ENCODE measurements at places on chromosomes 5 and 9.

DNA sequence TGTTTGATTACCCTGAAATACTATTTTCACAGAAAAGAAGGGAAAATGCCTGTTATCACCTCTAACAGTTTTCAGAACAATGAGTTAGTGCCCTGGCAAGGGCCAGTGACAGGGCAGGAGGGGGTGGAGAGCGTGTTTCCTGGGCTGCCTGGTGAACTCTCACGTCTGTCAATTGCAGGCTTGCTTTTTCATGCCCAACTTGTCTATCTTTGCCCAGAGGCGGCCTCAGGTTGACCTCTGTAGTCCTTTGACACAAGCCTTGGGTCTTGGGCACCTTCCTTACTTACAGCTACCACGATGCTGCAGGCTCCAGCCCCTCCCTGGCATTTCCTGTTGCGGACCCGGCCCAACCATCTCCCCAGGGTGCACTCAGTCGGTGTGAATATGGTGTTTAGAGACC lies 2.2 kb upstream of the CEL start:
- peak; percentile 20 for DNase-seq

GRCh38 chr5:147240266-147240985 lies 5.6 kb downstream of the STK32A start:
- DNase-seq = no peak

GRCh38 chr5:104815212-104815611 lies 1252.6 kb upstream of the NUDT12 start:
- no peak for DNase-seq

DNA sequence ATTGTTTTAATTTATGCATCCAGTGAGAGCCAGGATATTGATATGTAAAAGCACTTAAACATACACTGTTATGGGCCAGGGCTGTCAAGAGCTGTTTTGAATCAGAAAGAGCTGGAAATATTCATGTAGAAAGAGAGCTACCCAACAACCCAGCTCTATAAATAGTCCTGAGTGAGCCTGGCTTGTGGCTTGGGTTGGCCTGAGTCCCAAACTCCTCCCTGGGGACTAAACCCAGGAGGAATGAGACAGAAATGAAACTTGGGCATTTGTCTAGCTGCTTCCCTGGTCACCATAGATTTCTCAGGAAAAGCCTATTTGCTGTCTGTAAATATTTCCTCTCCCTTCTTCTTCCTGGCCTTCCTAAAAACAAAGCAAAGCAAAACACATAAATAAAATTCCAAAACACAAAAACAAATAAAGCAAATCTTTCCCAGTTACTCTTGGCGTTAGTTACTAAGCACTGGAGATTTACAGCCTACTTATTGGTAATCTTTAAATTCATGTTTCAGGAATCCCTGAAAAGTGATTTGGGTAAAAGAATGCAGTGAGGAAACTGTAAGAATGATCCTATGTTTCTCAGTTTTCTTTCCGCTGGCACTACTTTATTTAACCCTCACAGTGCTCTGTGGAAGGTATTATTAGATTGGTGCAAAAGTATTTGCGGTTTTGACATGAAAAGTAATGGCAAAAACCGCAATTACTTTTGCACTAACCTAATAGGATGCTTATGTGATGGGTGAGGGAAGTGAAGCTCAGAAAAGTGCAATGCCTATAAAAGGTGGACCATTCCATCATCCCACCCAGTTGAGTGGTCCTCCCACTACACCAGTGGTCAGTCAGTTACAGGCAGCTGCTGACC lies 111.8 kb downstream of the CARTPT start:
- peak; percentile 95 for DNase-seq

DNA sequence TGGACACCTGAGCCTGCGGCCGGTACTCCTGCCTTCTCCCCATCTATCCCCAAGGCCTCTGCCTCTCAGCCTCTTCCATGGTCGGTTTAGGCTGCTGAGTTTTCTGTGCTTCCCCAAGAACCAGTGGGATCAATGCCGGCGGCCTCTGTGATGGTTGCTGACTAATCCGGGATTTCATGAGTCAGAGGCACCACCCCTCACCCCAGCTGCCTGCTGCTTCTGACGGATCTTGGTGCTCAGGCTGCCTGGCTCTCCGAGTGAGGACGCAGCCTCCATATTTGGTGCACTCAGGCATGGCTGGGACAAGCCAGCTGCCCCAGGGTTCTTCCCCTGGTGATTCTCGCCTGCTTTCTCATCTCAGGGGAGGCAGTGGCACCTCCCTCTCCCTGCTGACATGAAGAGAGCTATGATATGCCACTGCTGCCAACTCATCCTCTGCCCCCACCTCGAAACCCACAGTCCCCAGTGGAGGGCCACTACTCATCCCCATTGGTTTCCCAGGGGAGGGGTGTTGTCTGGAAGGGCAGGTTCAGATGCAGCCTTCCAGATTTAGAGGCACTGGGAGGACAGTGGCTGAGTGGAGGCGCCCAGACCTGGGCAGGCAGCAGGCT lies 3.3 kb upstream of the MAN1B1 start:
- DNase-seq = peak; percentile 98

DNA sequence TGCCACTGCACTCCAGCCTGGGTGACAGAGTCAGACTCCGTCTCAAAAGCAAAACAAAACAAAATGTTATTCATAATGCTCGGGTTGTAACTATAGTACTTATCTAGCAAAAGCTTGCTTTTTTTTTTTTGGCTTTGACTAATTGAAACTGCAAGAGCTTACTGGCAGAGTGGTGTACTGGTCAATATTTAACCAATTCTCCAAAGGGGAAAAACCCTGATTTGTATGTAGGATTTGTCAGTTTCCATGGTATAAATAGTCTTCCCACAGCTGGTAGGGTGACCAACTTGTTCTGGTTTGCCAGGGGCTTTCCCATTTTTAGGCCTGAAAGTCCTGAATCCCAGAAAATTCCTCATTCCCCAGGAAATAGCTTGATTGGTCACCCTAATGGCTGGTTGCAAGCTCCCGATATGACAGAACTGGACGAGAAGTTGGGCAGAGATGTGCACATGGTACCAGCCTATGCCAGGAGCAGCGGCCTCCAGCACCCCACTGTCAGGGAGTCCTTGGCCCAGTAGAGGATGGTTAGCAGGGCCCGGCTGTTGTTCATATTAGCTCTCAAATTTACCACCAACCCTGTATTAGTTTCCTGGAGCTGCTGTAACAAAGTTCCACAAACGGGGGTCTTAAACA lies 58.0 kb downstream of the FXN start:
- DNase-seq = no peak

DNA sequence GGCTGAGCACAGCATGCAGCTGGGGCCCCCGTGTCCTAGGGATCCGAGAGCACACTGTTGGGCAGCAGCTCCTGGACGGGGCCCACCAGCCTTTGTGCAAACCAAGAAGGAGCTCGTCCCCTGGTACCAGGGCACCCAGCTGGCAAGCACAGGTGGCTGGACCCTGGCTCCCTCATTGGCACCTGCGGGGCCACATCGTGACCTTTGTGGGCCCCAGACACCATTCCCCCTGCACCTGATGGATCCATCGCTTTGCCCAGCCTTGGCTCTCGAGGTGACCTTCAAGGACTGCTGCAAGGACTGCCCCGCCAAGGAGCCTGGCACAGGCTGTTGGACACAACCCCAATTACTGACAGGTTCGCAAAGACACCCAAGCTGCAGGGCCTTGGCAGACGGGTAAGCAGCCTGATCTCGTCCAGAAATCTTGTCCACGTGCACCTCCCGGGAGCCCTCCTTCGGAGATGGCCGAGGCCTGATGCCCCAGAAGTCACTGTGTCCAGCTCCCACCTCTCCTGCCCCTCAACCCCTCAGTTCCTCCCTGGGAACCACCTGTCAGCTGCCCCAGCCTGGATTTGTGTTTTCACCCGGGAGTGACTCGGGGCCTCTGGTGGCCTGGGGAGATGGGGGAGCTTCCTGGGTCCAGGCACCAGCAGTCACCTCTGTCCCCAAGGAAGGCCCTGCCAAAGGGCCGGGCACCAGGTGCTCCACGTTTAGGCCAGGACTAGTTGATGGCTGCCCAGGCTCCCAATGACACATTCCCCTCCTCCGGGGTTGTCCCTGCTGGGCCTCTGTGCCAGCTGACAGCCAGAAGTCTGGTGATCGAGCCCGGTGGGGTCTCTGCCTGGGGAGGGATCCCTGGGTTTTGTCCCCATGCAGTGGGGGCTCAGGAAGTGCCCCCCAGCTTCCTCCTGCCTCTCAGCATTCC lies 137.1 kb upstream of the PPP1R26 start:
- no peak for DNase-seq

- DNase-seq = no peak
Observed at GRCh38 chr5:119470105-119470763, 17.9 kb downstream of the HSD17B4 start.

GRCh38 chr9:87471746-87472145 lies 25.9 kb upstream of the DAPK1 start:
- DNase-seq = no peak

DNA sequence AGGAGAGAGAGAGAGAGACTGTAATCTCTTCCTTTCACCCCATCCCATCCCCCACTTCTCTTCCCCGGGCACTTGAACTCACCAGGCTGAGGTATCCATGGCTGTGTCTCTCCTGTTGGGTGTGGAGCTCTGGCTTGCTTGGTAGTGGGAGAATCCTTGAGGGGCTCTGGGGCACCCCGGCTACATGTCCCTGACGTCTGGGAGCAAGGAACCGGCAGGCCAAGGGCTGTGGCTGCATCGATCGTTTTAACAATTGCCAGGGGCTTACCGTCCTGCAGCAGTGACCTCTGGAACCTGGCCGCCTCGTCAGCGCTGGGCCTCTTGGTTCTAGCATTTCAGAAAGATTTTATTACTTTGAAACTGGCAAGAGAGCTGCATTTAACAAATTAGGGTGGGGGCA lies 30.0 kb downstream of the FGF18 start:
- DNase-seq = no peak

GRCh38 chr5:28807195-28807729 lies 1768.9 kb upstream of the CDH9 start:
- peak; percentile 14 for DNase-seq

DNA sequence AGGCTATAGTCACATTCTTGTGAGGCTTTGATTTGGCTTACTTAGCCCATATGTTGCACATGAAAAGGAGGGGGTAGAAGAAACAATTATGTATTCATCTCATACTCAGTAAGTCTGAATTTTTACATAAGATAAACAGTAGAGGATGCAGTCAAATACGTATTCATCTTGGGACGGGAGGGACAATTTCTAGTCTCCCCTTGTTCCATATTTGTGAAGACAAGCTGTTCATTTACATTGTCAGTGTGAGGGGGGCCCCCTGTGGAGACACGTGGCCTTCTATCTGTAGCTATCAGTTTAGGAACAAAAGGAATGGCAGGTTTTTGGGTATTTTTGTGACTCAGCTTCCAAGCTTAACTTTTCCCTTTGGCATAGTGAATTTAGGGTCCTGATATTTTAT lies 49.2 kb upstream of the PPP1R2B start:
- peak; percentile 10 for DNase-seq

- no peak for DNase-seq
Observed at GRCh38 chr5:80541392-80541791, 28.7 kb downstream of the ANKRD34B start.

DNA sequence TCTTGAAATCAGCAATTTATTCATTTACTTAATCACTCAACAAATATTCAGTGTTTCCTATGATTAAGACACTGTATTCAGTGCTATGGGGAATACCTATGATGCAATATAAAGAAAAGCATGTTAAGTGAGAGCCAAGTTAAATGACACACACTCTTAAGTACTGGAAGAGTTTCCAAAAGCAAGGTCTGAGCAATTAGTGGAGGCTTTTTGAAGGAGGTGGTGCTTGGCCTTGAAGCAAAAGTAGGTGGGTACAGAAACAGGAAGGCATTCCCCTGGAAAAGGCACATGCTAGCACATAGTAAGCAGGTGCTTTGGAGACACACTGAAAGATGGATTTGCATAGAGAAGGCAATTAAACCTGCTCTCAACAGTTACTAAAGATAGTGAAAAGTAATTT lies 4.0 kb downstream of the TSLP start:
- peak; percentile 83 for DNase-seq

- DNase-seq = peak; percentile 63
Observed at GRCh38 chr5:87394411-87395165, 18.1 kb downstream of the CCNH start.

DNA sequence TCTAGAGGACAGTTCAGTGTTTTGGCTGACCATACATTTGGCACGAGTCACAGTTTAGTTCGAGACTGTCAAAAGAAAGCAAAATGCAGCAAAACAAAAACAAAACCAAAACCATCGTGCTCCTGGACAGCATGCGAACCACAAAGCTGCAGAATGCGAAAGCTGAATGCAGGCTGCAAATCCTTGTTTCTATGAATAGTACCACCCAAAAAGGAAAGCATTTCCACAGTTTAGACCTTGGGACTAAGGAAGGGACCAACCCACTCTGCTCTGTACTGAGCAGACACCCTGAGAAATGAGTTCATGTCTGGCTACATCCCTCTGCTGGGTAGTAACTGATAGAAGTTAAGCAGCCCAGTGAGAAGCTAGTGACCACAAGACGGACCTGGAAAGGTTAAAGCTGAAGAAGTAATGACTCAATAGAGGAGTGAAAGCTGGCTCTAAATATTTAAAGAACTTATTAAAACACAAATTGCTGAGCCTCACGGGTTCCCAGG lies 3.9 kb downstream of the GCNT4 start:
- DNase-seq = peak; percentile 71

- no peak for DNase-seq
Observed at GRCh38 chr5:74402553-74402952, 238.0 kb downstream of the ENC1 start.

DNA sequence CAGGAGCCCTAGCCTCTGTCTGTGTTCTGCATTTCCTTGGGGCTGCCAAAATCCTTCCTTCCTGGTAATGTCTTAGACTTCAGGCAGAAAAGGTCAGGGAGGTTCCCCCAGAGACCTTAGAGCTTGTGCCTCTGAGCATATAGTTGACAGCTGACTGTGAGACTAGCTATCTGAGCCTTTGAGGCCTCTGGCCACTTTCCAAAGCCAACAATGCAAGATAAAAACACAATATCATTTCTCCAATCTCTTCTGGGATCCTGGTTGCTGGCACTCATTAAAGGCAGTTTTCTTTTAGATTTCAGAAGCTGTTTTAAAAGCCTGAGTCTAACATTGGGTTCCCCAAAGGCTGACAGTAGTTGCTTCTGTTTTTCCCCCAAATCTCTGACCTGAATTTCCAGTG lies 13.2 kb upstream of the GLRA1 start:
- no peak for DNase-seq

DNA sequence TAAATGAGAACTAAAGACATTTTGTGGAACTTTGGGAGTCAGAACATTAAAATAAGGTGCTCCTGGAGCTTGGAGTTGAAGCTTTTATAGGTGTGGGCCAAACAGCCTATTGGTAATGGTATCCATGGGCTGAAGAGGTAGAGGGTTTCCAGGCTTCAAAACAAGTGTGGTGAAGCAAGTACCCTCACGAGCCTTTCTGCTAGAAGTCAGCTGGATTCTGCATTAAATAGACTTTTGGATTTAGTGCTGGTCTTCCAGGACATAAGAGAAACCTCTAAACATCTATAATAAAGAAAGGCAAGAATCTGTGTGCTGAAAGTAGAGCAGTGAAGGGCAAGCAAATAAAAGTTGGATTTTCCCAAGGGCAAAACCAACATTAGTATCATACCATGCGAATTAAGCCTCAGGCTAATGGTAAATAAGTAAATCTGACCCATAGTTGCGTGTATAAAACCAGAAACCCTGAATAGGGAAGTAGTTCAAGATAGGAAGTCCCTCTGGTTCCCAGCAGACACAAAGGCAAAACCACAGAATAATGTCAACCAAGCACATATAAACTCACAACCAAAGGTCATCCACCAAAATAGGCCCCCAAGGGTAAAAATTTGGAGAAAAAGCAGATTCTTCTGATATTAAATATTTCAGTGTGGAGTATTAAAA lies 306.3 kb downstream of the TLE4 start:
- DNase-seq = no peak

GRCh38 chr9:133374612-133375115 lies 1.2 kb downstream of the SURF4 start:
- peak; percentile 67 for DNase-seq

GRCh38 chr5:39185761-39186160 lies 33.6 kb downstream of the FYB1 start:
- DNase-seq = no peak

GRCh38 chr5:43412156-43412555 lies at the start of gene CCL28:
TSS of gene CCL28 (minus strand) at chr5:43412391. CDS start at chr5:43412316, 75 bp downstream.
- no peak for DNase-seq

Data from fibroblast of skin of back (primary cell).